ENCODE measurements at places on chromosomes 1 and 21.

GRCh38 chr1:81699234-81699633 is 101.5 kb upstream of the ADGRL2 start:
- DNase-seq: no peak

DNA sequence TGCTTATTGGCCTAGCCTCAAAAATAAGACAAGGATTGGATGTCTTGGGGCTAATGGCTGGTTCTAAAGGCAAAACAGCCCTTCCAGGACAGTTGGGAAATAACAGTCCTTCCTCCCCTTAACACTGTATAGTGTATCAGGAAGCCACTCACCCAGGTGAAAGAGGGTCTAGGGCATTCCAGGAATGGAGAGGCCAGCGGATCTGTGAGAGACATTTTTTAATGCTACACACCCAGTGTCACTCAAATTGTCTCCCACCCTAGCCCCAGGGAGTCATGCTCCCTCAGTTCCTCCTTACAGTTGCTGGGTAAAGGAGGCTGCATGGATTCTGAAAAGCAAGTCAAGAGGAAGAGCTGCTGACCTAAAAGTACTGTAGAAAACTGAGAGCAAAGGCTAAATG is 24.1 kb upstream of the EXO1 start:
- no peak for DNase-seq

DNA sequence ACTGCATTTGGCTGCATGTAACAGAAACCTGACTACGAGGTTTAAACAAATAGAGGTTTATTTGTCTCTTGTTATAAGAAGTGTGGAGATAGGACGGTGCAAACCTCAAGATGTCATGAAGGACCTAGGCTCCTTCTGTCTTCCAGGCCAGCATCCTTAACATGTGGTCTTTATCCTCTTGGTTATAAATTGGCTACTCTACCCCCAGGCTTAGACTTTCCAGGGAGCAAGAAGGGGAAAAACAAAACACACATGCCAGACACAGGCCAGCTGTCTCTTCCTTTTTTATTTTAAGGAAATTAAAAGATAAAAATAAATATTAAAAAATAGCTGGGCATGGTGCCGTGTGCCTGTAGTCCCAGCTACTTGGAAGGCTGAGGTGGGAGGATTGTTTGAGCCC is 51.3 kb upstream of the PRELP start:
- DNase-seq: no peak

- DNase-seq: no peak
Observed at GRCh38 chr21:46605767-46606426, 1.0 kb upstream of the S100B start.

DNA sequence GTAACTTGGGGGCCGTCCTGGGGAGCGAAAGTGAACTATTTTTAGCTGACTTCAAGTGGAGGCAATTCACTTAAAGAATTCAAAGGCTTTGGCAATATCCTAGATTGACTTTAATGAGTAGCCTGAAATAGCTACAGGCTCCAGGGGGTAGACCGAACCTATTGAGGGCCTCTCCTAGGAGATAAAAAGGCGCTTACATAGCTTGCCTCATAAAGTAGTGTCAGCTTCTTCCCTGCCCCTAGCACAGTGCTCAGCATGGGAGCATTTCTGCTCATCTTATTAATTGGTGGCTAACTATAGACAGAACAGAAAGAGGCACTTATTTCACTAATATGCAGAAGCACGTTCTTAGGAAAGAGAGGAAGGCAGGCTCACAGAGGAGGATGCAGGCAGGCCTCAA is 12.3 kb upstream of the CTNNBIP1 start:
- no peak for DNase-seq

GRCh38 chr1:204927673-204928641 is 57.3 kb downstream of the NFASC start:
- no peak for DNase-seq

DNA sequence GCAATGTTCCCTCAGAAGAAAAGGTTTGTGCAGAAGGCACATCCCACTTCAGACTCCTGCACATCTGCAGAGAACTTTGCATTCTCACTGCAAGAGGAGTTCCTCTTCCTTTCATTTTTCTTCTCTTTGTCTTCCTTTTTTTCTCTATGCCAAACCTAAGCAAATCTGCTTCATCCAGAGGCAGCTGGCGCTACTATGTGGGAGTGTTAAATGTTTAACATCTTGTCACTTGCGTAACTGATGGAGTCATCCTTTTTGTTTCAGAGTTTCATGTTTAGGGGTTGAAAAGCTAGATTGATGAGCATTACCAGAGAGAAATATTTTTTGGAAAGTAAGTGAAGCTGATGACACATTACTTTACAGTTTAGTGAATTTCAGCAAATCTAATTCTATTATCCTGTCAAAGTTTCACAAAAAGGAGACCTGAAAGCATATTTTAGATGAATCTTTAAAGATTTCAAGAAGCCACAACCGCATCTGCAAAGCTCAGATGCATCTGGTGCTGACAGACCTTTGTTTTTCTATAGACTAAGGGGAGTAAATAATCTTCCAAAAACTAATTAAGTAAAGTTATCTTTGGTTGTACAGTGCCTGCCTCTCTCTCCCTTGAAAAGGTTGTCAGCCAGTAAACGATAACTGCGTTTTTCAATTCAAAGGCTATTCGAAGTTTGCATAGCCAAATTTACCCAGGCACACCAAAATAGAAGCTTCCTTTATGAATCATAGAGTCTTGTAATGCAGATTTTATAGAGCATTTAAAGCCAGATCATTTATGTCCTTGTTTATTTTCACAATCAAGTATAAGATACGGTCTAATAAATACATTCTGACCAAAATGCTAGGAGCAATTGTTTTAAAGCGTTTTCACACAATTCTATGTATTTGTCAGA is 1.2 kb upstream of the LRRC53 start:
- no peak for DNase-seq

GRCh38 chr1:41514381-41514780 is 29.9 kb upstream of the EDN2 start:
- no peak for DNase-seq

Data from T-helper 17 cell (primary cell).